Germinal center (tissue), 1 donor: ENCODE measurements at places on chromosomes 16 and 17.

GRCh38 chr16:75244844-75245758 is 6.3 kb downstream of the BCAR1 start:
- DNase-seq: no peak

DNA sequence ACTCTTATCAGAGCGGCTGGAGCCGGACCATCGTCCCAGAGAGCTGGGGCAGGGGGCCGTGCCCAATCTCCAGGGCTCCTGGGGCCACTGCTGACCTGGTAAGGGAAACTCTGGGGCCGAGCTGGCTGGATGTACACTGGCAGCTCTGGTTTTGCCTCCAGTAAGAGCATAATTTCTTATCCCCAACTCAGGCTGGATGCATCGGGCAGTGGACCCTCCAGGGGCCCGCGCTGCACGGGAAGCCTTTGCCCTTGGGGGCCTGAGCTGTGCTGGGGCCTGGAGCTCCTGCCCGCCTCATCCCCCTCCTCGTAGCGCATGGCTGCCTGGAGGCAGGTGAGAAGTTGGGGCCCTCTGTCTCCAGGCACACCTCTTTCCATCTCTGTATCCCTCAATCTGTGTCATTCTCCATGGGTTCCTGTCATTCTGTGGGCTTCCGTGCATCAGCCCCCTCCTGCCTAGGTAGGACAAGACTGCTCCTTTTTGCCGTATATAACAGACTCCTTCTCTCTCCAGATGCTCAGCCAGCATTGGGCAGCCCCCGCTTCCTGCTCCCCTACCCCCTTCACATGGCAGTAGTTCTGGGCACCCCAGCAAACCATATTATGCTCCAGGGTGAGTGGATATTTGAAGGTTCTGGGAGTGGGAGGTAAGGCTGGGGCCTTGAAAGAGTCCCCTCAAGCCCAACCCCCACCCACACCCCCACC is 9.4 kb upstream of the TMEM88 start:
- no peak for DNase-seq

- DNase-seq: no peak
These were observed 11.8 kb downstream of the SLC16A3 start for GRCh38 chr17:82240506-82241182.

DNA sequence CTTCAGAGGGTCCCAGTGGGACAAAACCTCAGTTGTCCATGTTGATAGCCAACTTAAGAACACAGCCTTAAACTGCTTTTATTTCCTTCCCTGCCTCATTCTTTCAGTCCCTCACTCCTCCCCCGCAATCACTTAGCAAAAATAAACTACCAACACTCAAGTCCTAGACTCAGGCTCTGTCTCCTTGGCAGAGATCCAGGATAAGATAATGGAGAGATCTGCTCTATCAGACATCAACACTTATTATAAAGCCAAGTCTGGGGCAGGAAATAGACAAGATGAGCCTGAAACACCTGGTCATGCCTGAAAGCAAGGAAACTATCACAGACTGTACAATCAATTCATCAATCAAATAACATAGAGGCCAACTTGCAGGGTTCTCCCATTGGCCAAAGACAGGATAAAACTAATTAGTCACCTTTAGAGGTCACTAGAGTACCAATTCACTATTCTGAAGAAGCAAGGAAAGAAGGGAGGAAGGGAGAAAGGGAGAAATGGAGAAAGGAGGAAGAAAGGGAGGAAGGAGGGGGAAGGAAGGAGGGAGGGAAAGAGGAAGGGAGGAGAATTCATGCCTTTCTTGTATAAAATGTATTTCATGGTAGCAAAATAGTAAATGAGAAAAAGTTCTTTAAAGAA is 15.7 kb downstream of the HYDIN start:
- no peak for DNase-seq

DNA sequence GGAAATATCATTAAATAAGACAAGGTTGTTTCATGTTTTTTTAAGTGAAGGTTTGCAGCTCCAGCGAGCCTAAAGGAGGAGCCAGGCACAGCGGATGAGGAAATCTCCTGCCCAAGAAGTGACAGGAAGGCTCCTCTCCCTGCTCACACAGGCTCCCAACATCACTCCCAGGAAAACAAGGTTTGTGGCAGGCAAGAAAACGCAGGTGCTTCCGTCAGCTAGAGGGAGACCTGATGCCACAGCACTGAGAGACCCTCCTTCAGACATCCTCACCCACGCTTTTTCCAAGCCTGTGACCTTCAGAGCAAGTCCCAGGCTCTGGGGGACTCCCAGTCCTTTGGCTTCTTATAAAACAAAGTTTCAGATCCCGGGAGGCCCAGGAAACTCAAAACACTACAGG is 89.7 kb downstream of the ZNF423 start:
- no peak for DNase-seq

DNA sequence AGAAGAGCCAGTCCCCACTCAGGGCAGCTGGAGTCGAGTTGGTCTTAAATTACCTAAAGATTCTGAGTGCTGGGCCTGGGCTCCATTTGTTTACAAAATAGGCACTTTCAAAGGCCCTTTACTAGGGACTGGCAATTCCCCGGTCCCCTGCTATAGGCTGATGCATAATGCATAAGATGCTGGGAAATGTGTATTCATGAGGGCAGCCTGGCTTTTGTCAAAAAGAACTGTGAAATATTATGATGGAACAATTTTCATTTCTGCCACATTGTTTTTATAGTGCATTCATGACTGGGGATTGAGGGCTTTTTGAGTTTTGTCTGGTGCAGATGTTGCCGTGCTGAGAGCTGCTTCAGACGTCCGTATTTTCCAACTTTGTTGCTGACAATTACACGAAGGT is 617.0 kb upstream of the CDH5 start:
- DNase-seq: no peak

GRCh38 chr16:64130140-64130539 is 991.7 kb downstream of the CDH11 start:
- no peak for DNase-seq

DNA sequence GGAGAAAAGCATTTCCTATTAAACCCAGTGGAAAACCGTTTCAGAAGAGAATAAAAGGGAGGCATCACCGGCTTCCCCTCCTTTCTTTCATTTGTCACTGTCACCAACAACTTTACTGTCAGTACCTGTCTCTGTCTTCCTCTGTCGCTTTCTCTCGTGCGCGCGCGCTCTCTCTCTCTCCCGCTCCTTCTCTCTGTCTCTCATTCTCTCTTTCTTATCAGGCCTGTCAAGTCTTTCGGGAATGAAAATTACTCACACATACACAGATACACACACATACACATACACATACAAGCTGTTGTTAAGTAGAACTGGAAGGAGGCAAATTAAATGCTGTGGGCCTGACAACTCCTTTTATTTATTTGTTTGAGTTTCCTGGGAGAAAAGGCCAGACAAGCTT is 17.6 kb downstream of the MYOCD start:
- DNase-seq: no peak

DNA sequence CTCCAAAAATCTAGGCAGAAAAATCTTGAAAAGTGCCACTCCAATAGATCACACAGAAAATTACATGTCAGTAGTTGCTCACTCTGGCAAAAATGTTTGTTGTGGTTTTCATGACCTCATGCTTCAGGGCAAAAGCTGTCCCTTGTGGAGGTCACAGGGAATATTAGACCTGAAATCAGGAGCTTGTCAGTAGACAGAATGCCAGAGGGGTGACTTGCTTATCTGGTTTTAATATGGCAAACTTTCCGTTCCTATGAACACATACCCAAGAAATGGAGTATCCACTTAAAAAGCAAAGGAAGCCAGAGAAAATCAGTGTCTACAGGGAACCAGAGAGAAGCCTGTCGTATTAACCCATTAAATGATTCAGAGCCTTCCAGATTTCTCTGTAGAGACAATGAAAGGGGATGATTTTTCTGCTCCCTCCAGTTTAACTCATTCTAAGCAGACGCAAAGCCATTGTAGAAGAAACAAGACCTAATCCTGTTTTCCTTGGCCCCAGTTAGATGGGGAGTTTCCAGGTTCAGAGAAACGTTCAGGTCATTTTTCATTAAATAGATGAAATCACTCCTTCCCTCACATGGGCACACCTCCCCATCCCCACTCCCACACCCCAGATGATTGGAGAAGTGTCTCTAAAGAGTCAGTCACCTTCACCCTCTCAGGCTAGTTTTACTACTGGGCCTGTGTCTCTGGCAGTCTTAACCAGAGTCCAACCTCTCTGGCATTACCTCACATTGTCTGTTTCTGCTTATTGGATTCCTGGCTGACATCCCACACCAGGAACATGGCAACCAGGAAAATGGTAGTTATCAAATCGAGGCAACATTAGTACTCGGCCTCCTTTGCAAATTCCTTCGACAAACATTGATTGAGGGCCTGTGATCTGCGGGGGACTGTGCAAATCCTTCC is 6.0 kb downstream of the SOX9 start:
- DNase-seq: no peak

GRCh38 chr16:20415541-20415940 is 6.2 kb downstream of the ACSM5 start:
- no peak for DNase-seq

DNA sequence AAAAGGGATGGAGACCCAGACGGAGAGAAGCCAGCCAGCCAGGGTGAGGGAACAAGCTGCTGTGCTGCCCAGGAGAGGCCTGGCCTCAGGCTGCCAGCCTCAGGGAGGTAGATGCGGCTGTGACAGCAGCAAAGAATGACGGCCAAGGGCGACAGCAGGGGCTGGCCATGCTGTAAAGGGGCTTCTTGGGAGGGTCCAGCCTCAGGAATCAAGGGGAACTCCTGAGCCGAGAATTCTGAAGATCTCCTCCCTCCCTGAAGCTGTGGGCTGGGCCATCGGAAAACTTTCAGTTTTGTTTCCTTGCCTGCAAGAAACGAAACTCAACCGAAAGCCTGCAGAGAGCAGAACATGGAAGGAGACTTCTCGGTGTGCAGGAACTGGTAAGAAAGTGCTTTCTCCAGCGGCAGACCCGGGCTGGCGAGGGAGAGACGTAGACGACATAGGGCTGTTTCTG is at the start of gene XAF1:
Gene XAF1, plus strand, starts transcription at position 316 of the 454 bp plus-strand sequence. Its CDS starts 33 bp downstream, at position 349.
- DNase-seq: peak; percentile 54

GRCh38 chr17:56881685-56882295 is 32.1 kb downstream of the TRIM25 start:
- DNase-seq: no peak

DNA sequence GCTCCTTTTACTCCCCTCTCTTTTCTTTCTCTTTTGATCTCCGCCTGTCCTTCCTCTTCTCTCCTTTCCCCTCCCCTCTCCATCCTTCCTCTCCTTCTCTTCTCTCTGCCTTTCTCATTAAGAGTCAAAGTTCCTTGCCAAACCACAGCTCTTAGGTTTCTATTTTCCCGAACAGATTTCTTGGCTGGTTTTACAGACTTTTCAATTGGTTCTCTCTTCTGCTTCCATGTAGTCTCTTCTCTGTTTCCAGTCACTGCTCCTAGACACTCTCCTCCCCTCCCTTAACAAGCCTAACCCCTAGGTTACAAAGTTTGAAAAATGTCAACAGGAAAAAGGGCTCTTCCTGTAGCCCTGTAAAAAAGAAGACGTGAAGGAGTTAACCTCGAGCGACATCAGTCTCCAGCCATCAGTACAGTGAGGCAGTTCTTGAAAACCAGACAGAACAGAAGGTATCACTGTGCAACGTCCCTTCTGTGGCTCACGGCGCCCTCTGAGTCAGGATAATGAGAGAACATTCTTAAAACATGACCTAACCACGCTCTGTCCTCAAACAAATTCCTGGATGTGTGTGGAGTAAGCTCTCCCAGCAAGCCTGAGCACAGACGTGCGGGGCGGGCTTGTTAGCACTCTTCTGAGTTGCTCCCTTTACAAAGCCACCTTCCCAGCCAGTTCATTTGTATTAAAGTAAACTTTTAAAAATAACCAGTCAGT is 11.6 kb upstream of the MARCHF10 start:
- DNase-seq: no peak

DNA sequence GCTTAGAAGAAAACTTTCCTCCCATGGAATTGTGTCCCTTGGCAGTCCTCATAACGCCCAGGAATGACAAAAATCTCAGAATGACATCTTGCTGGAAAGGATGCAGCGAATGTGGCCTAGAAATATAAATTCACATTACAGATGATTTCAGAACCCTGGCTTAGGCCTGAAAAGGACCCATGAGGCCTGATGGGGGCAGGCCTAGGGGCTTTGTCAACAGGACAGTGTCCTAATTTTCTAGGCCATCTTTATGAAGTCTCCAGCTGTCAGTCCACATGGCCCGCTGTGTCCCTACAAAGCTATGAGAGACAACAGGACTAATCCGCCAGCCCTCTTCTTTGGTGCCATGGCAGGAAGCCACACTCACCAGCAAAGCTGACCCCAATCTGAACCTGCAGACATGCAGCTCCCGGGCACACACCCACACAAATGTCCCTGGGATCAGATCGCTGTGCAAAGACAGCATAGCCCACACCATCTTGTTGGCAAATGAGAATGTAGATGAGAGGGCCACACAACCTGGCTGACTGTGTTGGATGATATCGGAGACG is 40.4 kb upstream of the DNAH17 start:
- DNase-seq: no peak

- no peak for DNase-seq
These were observed 54.4 kb downstream of the PITPNC1 start for GRCh38 chr17:67431249-67432015.

DNA sequence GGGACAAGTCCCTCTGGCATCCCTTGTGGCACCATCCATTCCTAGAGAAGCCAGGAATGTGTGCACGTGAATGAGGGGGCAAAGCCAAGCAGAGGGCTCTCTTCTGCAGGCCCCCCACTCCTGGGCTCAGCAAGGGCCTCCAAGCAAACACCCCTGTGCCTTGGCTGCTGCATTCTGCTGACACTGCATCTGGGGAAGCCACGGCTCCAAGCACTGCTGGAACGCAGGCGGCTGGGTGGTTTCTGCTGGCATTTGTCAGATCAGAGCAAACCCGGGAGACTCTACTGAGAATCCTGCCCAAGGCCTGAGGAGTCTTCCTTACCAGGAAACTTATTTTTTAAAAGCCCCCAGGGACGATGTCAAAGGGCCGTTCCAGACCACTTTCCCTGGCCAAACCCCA is 23.3 kb downstream of the ATP6V0D1 start:
- no peak for DNase-seq

- no peak for DNase-seq
These were observed 11.6 kb downstream of the KRT33A start for GRCh38 chr17:41338961-41339485.

DNA sequence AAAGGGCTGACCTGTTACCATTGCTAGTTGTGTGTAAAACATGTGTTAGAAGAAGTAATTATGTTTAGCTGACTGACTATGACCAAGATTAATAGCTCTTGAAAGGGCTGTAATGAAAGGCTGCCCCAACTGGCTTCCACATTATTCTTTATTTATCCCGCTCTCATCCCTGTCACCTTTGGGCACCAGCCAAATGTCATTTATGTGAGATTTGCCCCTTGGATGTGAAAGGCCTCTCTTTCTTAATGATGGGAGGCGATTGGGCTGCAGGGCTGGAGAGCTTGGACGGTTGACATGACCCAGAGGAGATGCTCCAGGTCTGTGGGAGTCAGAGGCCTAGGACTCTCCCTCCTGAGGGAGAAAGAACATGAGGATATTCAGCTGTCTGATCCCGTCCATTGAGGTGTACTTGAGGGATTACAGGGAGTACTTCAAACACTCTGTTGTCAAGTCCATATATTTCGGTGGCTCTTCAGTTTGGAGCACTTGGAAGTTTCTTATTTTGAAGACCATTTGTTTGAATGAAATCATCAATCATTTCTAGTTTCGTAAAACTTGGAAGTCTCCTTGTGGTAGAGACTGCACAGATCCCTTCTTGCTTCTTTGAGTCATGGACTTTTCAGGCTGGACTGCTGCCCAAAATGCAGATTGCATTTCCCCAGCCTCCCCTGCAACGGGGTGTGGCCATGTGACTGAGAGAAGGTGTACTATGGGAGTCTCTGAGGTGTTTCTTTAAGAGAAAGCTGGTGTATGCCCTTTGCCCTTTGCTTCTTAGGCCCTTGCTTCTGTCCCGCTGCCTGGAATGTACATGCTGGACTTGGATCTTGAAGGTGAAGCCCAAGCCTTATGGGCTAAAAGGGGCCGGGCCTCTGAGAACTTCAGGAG is 51.3 kb downstream of the FTO start:
- no peak for DNase-seq

GRCh38 chr16:54952195-54952594 is 21.5 kb downstream of the IRX5 start:
- DNase-seq: no peak
